ENCODE measurements at places on chromosomes 1 and 21.

GRCh38 chr1:243598433-243598832 lies 251.6 kb downstream of the AKT3 start:
- H3K4me3 ChIP-seq = no peak overlapping the region
- no peaks in the 10 kb centered on the region for H3K27me3 ChIP-seq
- no peak overlapping the region for H3K27ac ChIP-seq
- peak; percentile 76 for DNase-seq

- H3K36me3 ChIP-seq = no peaks in the 10 kb centered on the region
- no peaks in the 10 kb centered on the region for H3K4me1 ChIP-seq
- H3K27ac ChIP-seq = no peak overlapping the region
- DNase-seq = no peak
- no peak overlapping the region for H3K4me3 ChIP-seq
- peaks cover 63% of the 10 kb centered on the region for H3K27me3 ChIP-seq
These were observed 137.3 kb downstream of the SLC30A10 start for GRCh38 chr1:219790834-219791615.

GRCh38 chr21:31335957-31336738 lies 7.9 kb downstream of the TIAM1 start:
- DNase-seq = peak; percentile 88
- no peak overlapping the region for H3K4me3 ChIP-seq
- no peaks in the 10 kb centered on the region for H3K36me3 ChIP-seq
- peak overlapping the region; percentile 78 for H3K27ac ChIP-seq
- H3K4me1 ChIP-seq = peaks cover 25% of the 10 kb centered on the region

- no peaks in the 10 kb centered on the region for H3K36me3 ChIP-seq
- peaks cover 4% of the 10 kb centered on the region for H3K4me1 ChIP-seq
- H3K27ac ChIP-seq = no peak overlapping the region
- no peak for DNase-seq
- H3K27me3 ChIP-seq = no peaks in the 10 kb centered on the region
- H3K4me3 ChIP-seq = no peak overlapping the region
These were observed 41.1 kb upstream of the CCSAP start for GRCh38 chr1:229383961-229384360.

- H3K27ac ChIP-seq = no peak overlapping the region
- H3K4me3 ChIP-seq = no peak overlapping the region
- H3K27me3 ChIP-seq = no peaks in the 10 kb centered on the region
- H3K4me1 ChIP-seq = peaks cover 11% of the 10 kb centered on the region
- H3K36me3 ChIP-seq = no peaks in the 10 kb centered on the region
These were observed 42.7 kb upstream of the DHCR24 start for GRCh38 chr1:54929700-54930099.
